ENCODE measurements at places on chromosomes 2 and 18.

GRCh38 chr2:14621114-14621513 is 11.4 kb upstream of the LRATD1 start:
- no peak for DNase-seq

DNA sequence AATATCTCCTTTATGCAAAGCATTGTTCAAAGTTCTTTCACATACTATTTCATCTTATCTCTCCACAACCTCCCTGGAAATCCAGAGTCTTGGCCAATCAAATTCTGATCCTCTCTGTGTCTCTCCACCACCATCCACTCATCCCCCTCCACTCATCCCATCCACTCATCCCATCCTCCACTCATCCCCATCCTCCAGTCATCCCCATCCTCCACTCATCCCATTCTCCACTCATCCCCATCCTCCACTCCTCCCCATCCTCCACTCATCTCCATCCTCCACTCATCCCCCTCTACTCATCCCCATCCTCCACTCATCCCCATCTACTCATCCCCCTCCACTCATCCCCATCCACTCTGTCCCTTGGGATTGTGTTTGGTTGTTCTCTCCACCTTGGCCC is 101.1 kb downstream of the BCL2 start:
- no peak for DNase-seq

- DNase-seq, result peak; percentile 44
Measured at GRCh38 chr18:43978174-43978573, 700.9 kb upstream of the SYT4 start.

GRCh38 chr2:70703900-70704549 is 64.0 kb downstream of the ADD2 start:
- peak; percentile 26 for DNase-seq

Measured in mesendoderm (in vitro differentiated cells).